ENCODE measurements at places on chromosomes 1 and 21. TPM values are rescaled to one million over a fixed set of nuclear protein-coding genes. Genes with fewer than 3 reads are reported as not detected.

DNA sequence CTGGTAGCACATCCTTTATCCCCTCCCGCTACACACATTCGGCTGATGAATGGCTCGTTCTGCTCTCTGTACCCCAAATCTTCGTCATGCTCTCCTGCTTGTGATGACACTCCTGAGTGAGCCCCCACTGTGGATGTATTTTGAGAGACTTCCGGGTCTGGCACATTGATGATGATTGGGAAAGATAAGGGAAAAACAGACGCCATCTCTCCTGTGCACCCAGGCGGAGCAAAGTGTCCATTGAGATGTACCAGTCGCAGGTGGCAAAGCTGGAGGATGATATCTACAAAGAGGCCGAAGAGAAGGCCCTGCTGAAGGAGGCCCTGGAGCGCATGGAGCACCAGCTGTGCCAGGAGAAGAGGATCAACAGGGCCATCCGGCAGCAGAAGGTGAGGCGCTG lies 27.9 kb upstream of the EFHD2 start:
- no peak for DNase-seq
- peaks cover 4% of the 10 kb centered on the region for H3K4me1 ChIP-seq
- no peak overlapping the region for H3K4me3 ChIP-seq
- no peaks in the 10 kb centered on the region for H3K36me3 ChIP-seq

- no peaks in the 10 kb centered on the region for H3K27me3 ChIP-seq
- no peak overlapping the region for H3K4me3 ChIP-seq
- no peak for DNase-seq
- H3K36me3 ChIP-seq: no peaks in the 10 kb centered on the region
- H3K27ac ChIP-seq: no peak overlapping the region
Observed at GRCh38 chr1:1915911-1916840, 1.1 kb downstream of the CALML6 start.

- no peaks in the 10 kb centered on the region for H3K4me1 ChIP-seq
- DNase-seq: no peak
- H3K27ac ChIP-seq: no peak overlapping the region
- no peaks in the 10 kb centered on the region for H3K36me3 ChIP-seq
- no peak overlapping the region for H3K4me3 ChIP-seq
Observed at GRCh38 chr21:41251961-41252642, 64.5 kb upstream of the FAM3B start.

DNA sequence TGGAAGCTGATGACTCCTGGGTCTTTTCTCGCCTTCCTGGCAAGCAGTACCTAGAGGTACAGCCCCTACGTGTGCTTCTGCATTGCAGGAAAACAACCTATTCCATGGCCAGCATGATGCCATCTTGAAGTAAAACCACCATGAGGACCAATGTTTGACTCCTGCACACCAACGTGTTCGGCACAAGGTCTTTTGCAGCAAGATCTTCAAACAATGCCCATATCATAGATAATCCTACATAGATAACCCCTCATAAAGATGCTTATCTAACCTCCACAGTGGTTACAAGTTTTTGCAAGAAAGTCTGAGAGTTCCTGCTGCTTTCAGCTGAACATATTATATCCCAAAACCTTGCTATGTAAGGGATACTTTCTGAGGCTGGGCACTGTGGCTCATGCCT lies 141.1 kb upstream of the MAP1LC3C start:
- H3K36me3 ChIP-seq: no peaks in the 10 kb centered on the region
- no peak for DNase-seq
- H3K4me3 ChIP-seq: no peak overlapping the region
- no peak overlapping the region for H3K27ac ChIP-seq

- no peaks in the 10 kb centered on the region for H3K27me3 ChIP-seq
- no peaks in the 10 kb centered on the region for H3K36me3 ChIP-seq
- no peak for DNase-seq
- no peak overlapping the region for H3K27ac ChIP-seq
Observed at GRCh38 chr1:58839147-58839795, 55.4 kb upstream of the JUN start.

GRCh38 chr1:37056325-37056724 lies 22.0 kb upstream of the GRIK3 start:
- no peak overlapping the region for H3K27ac ChIP-seq
- no peak for DNase-seq
- no peaks in the 10 kb centered on the region for H3K27me3 ChIP-seq
- H3K4me3 ChIP-seq: no peak overlapping the region
- no peaks in the 10 kb centered on the region for H3K4me1 ChIP-seq

Gene ZNF691
- total RNA-seq: 10.8 TPM
